ENCODE measurements at places on chromosomes 2 and 18.
A peak's percentile ranks its signal among the peaks of the same experiment; 100 is the strongest.

DNA sequence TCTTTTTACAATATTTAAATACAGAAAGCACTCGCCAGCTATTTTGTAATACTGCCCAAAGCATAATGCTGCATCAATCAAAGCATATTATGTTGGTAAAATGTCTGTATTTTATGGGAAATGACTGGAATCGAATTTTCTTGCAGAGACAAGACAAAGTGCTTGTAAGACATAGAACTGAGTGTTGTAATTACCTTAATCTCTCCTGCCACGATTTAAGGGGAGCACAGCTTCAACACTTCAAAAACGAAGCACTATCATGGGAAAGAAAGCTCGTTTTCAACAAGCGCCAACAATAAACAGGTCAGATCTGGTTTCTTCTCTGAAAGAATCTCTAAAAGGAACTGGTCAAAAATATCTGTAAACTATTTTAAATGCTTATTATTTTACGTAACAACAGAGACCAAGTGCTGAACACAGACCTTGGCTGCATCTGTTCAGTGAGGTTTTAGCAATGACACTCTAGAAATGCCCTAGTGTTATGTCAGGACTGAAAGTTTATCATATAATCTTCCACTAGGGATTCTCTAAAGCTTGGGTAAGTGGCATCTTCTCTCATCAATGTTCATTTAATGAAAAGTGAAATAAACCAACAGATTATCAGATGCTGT is 19.0 kb downstream of the RND3 start:
- DNase-seq, result no peak

DNA sequence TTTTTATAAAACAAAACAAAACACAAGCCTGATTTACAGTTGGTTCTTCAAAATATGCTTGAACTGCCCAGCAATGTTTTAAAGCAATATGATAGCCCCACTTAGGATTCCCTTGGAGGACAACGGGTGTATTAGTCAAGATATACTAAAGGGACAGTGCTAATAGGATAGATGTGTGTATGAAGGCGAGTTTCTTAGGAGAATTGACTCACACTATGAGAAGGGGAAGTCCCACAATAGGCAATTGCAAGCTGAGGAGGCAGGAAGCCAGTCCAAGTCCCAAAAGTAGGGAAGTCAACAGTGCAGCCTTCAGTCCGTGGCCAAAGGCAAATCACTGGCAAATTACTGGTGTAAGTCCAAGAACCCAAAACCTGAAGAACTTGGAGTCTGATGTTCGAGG is 167.9 kb downstream of the CBLN2 start:
- DNase-seq, result no peak

GRCh38 chr2:84912984-84913383 is 7.5 kb downstream of the TMSB10 start:
- no peak for DNase-seq

GRCh38 chr2:37143974-37144373 is 12.8 kb downstream of the EIF2AK2 start:
- no peak for DNase-seq

GRCh38 chr2:32715981-32716380 is 88.1 kb downstream of the TTC27 start:
- DNase-seq, result peak; percentile 21

DNA sequence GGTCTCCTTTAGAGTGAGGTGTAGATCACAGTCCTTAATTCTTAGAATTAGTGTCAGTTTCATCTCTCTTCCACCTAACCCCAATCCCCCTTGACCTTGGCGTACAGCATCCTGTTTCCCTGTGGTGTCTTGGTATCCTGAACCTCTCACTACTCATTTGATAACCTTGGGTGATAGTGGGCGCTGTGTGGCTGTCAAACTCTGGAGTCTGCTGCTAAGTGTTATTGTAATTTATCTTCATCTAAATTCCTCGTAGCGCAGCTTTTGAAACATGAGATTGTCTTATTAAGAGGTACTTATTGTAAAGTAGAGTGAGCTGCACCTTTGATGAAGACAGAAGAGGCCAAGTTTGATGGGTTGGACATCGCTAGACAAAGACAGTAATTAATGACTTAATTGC is 222.6 kb upstream of the SPRED2 start:
- no peak for DNase-seq
